ENCODE measurements at places on chromosomes 7 and 10.

DNA sequence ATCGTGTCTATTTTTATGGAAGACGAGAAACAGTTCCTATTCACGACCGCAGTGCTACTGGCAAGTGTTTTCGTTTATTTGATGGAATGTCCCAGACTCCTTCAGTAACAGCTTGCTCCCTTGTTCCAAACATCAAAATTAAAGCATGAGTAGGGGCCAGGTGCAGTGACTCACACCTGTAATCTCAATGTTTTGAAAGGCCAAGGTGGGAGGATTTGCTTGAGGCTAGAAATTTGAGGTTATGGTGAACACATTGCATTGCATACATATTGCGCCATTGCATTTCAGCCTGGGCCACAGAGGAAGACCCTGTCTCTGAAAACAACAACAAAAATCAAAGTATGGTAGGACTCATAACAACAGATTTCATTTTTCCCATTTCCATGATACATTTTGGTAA is 22.8 kb downstream of the PTTG1IP2 start:
- DNase-seq, result no peak

DNA sequence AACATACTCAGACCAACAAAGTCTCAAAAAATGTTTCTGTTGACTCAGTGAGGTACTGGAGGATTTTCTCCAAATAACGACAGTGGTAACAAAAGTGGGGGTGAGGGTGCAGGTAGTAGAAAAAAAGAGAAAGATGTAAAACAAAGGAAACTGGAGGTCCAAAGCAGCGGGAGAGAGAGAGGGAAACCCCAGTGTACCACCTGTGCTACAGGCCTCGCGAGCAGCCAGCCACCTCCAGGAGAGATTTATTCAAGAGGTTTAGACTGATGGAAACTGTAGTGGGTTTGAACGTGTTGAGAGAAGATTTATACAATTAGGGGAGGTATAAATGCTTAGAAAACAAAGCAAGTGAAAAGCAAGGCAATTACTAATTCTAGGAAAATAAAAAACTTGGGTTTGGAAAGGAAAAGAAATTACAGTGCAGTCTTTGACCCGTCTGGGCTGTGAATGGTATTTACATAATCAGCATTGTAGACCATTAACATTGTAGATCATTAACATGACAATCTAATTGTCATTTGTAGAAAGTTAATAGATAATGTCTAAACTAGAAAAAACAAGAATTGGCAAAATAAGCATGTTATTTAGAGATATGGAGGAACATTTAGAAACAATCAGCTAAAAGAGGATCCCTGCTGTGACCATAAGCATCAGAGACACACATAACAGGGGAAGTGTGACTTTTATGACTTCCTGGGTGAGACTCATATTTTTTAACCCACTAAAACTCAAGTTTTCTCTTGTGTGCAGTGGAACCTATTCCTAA is 180.0 kb downstream of the RELN start:
- no peak for DNase-seq

- no peak for DNase-seq
These were observed 22.2 kb downstream of the VOPP1 start for GRCh38 chr7:55550010-55550663.

DNA sequence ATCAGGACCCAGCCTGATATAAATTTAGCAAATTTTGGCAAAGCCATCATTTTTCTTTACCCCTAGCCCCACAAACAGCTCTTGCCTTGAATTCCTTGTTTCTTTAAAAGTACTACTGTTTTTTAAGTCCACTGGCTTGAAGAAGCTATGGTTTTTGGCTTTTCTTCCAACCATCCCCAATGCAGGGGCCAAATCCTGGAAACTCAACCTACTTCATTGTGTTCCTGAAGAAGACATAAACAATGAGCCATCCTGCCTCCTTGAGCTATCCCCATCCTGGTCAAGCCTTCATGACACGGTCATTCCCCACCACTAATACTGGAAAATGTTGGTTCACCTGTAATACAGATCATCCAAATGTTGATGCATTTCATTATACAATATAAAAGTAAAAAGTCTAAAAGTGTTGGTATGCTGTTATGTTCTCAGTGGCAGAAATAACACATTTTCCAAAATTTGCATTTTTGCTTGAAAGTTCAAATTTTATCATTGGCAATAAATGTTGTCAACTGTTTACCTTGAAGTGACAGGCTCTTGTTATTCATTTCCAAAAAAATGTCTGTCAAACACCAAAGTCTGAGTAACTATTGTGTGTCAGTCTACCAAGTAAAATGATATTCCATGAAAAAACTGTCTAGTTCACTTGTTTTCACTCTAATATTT is 92.2 kb downstream of the DOCK4 start:
- no peak for DNase-seq

GRCh38 chr10:12484002-12484918 is 134.9 kb downstream of the CAMK1D start:
- no peak for DNase-seq

- DNase-seq, result no peak
These were observed 477.0 kb upstream of the GALNT17 start for GRCh38 chr7:70654979-70655378.

DNA sequence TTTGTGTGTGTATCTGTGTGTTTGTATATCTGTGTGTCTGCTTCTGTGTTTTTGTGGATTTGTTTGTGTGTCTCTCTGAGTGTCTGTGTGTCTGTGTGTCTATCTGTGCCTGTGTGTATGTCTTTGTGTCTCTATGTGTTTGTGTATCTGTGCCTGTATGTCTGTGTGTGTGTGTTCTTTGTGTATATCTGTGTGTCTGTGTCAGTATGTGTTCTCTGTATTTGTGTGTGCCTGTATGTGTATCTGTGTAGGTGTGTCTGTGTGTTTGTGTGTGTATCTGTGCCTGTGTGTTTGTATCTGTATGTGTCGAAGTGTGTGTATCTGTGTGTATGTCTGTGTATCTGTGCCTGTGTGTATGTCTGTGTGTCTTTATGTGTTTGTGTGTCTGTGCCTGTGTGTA is 118.2 kb downstream of the SH2D4B start:
- DNase-seq, result no peak

DNA sequence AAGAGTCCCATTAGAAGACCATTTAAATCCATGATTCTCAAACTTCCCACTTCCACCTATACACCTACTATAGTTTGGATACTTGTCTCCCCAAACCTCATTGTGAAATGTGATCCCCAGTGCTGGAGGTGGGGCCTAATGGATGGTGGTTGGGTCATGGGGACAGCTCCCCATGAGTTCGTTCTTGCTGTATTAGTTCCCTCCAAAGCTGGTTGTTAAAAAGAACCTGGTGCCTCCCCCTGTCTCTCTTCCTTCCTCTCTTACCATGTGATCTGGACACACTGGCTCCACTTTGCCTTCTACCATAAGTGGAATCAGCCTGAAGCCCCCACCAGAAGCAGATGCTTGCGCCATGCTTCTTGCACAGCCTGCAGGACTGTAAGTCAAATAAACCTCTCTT is 53.9 kb downstream of the WIPF3 start:
- no peak for DNase-seq

DNA sequence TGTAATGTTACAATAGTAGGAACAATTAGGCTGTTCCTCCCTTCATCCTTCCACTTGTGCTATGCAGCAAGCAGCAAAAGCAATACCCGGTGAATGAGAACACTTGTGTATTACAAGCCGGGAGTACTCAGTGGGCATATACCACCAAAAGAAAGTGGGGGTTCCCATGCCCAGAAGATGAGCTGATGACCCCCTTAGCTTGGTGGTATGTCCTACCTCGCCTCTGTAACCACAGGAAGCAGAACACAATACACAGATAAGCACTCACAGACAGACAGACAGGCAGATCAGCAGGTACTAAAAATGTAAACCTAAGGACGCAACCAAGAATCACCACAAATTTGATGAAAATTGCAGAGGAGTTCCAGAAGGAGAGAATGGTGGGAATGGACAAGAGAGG is 15.5 kb upstream of the KIF20B start:
- no peak for DNase-seq
